K562 (cell line): ENCODE measurements at places on chromosomes 16 and 17.
A peak's percentile ranks its signal among the peaks of the same experiment; 100 is the strongest.

DNA sequence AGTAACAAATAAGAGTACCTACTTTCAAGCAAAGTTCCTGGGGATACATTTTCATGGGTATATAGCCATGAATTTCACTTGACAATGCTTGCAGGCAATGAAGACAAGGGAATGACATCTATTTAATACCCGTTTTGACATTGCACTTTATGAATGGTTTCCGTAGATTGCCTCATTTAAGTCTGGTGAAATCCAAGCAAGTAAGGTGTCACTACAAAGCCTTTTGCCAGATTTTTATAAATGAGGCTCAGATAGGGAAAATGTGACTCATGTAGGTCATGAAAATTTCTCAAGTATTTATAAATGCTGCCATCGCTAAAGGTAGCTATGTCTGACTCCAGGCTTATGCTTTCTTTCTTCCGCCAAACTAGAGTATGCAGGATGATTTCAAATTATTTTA is 644.3 kb downstream of the CDH8 start:
- DNase-seq, result no peak

DNA sequence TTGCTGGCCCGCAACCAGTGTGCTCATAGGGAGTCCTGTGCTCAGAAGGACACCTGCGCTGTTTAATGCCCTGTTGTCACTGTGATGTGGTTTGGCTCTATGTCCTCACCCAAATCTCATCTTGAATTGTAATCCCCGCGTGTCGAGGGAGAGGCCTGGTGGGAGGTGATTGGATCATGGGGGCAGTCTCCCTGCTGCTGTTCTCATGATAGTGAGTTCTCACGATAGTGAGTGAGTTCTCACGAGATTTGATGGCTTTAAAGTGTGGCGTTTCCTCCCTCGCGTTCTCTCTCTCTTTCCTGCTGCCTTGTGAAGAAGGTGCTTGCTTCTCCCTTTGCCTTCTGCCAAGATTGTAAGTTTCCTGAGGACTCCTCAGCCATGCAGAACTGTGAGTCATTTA is 66.8 kb downstream of the AKAP1 start:
- DNase-seq, result no peak

GRCh38 chr17:19663097-19663496 is 14.5 kb downstream of the ALDH3A2 start:
- no peak for DNase-seq

DNA sequence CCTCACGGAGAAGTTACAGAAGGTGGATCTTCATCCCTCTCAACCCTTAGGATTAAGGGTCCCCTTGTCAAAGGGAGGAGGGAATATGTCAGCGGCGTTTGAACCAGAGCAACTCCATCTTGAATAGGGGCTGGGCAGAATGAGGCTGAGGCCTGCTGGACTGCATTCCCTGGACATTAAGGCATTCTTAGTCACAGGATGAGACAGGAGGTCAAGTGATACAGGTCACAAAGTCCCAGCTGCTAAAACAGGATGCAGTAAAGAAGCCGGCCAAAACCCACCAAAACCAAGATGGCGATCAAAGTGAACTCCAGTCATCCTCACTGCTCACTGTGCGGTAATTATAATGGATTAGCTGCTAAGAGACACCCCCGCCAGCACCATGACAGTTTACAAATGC is 36.7 kb downstream of the RBFOX3 start:
- no peak for DNase-seq

GRCh38 chr16:4636196-4636595 is 11.6 kb downstream of the MGRN1 start:
- DNase-seq, result no peak

DNA sequence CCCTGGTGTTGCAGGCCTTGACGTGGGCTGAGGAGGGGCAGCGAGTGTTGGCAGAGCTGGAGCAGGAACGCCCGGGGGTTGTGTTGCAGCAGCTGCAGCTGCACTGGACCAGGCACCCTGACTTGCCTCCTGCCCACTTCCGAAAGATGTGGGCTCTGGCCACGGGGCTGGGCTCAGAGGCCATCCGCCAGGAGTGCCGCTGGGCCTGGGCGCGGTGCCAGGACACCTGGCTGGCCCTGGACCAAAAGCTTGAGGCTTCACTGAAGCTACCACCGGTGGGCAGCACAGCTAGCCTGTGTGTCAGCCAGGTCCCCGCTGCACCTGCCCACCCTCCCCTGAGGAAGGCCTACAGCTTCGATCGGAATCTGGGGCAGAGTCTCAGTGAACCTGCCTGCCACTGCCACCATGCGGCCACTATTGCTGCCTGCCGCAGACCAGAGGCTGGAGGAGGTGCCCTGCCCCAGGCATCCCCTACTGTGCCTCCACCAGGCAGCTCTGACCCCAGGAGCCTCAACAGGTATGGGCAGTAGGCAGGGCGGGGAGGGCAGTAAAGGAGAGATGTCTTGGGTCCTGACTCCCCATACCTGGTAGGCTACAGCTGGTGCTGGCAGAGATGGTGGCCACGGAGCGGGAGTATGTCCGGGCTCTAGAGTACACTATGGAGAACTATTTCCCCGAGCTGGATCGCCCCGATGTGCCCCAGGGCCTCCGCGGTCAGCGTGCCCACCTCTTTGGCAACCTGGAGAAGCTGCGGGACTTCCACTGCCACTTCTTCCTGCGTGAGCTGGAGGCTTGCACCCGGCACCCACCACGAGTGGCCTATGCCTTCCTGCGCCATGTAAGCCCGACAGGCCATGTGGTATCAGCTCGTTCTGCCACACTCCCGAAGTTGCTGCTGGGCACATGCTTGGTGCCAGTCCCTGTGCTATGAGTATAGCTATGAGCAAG is 5.6 kb downstream of the PLEKHG4 start:
- DNase-seq, result peak; percentile 23

DNA sequence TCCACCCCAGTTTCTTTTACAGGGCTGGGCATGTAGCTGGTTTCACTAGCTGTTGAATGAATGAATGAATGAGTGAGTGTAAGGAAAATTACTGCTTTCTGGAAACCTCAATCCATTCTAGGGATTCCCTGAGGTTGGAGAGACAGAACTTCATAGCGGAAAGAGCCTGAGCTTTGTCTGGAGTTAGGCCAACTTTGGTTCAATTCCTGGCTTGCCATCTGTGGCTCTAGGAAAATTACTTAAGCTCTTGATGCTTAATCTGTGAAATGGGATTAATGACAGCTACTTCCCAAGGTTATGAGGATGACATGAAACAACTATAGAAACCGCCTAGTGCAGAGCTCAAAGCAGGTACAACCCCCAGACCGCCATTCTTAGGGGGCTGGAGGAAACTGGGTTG is 76.3 kb upstream of the AXIN2 start:
- DNase-seq, result no peak

DNA sequence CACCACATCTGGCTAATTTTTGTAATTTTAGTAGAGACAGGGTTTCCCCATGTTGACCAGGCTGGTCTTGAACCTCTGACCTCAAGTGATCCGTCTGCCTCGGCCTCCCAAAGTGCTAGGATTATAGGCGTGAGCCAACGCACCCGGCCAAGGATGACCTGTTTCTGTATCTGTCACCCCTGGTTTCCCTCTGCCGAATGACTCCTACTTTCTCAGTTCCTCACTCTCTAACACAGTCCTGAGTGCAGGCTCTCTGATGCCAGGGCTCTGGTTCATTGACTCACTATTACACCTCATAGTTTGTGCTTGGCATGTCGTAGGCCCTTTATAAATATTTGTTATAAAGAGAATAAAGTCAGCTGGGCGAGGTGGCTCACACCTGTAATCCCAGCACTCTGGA is 10.7 kb upstream of the PRPF8 start:
- DNase-seq, result no peak

- DNase-seq, result peak; percentile 49
Measured at GRCh38 chr17:64128787-64129514, 993 bp downstream of the ERN1 start.

GRCh38 chr16:50645563-50646220 is 35.4 kb downstream of the SNX20 start:
- no peak for DNase-seq

DNA sequence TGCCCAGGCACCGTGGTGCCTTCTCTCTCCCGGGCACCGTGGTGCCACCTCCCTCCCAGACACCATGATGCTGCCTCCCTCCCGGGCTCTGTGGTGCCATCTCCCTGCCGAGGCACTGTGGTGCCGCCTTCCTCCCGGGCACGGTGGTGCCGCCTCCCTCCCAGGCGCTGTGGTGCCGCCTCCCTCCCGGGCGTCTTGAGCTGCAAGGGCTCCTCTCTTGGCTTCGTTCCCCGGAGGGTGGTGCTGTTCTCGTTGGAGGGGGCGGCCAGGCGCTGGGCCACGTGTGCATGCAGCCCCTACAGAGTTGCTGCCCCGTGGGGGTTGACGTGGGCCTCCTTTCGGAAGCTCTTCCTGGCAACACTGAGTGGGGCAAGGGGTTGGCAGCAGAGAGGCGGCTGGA is 8.2 kb downstream of the CENPX start:
- DNase-seq, result no peak

GRCh38 chr17:19747829-19748806 is at the start of gene ALDH3A1:
Gene ALDH3A1 (minus strand): TSS chr17:19748298. CDS start chr17:19745129, 3,169 bp downstream.
- no peak for DNase-seq

- no peak for DNase-seq
Measured at GRCh38 chr17:1027044-1027443, 30.1 kb downstream of the TIMM22 start.

DNA sequence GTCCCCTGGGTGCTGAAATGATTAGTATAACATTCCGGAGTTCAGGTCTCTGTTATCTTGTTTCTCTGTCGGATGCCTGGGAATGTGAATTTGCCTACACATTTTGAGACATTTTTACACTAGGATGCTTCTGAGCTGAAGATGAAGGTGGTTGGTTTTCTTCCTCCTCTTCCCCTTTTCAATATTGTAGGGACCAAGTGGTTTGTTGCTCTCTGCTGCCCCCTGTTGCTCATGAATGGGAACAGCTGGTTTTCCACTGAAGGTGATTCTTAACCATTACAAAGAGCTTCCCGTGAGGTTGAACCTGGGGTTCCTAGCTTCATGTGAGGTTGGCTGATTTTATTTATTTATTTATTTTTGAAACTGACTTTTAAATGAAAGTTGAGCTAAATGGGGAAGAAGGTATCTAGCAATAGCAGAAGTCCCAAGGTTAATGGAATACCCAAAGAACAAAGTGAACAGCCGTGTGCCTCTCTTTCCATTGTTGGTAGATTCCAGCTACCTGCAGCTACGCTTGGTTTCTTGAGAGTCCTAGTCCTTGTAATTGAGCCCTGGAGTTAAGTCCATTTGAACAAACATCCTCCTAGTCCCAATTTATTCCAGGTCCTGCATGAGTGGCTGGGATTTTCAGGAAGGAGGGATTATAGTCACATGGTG is 983.9 kb upstream of the EEF2KMT start:
- peak; percentile 72 for DNase-seq

DNA sequence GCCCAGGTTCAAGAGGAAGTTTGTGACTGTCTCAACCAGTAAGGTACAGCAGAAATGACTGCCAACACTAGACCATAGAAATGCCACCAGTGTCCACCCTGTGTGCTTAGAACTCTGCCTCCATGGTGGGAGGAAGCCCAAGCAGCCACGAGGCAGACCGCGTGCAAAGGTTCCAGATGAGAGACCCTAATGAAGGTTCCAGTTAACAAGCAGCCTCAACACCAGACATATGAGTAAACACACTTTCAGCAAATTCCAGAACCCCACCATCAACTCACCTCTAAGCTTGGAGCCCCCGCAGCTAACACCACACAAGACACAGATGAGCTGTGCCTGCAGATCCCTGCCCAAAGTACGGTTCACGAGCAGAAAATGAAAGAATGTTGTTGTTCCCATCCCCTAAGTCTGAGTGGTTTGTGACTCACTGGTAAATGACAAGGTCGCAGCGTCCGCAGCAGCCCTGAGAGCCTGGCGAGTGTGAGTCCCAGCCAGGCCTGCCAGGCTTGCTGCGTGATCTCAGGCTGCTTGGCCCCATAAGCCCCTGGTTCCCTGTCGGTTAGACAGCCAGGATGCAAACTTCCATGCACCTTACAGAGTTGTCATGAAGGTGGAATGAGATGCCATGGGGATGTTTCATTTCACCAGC is 193.7 kb downstream of the C16orf95 start:
- DNase-seq, result no peak

DNA sequence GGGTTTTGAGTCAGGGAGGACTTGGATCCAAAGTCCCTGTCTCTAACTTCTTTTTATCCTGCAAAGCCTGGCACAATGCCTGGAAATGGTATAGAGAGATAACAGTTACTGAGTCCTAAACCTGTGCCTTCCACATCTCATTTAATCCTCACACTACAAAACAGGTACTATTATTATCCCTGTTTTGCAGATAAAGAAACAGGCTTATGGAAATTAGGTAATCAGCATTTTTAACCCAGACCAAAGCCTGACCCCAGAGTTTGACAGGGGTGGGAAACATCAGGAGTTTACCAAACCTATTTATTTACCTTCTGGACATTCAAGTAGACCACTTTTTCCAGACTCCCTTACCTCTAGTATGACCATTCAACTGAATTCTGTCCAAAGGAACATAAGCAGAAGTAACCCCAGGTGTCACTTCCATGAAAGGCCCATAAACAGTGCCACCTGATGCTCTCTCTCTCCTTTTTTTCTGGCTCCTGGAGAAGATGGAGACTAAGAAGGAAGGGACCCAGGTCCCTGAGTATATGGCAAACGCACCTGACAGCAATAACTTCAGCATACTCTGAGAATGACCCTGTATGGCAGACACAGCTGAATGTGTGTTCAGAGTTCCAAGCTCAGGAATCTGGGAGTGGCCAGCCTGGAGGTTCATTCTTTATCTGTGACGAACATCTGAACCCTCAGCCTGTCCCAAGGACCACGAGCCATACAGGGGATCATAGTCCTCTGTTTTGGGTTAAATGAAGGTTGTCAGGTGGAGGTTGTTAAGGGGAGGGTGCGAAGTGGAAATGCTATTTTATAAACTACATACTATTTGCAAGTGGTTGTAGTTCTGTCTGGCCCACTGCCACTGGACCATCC is 62.7 kb downstream of the HLF start:
- DNase-seq, result no peak

DNA sequence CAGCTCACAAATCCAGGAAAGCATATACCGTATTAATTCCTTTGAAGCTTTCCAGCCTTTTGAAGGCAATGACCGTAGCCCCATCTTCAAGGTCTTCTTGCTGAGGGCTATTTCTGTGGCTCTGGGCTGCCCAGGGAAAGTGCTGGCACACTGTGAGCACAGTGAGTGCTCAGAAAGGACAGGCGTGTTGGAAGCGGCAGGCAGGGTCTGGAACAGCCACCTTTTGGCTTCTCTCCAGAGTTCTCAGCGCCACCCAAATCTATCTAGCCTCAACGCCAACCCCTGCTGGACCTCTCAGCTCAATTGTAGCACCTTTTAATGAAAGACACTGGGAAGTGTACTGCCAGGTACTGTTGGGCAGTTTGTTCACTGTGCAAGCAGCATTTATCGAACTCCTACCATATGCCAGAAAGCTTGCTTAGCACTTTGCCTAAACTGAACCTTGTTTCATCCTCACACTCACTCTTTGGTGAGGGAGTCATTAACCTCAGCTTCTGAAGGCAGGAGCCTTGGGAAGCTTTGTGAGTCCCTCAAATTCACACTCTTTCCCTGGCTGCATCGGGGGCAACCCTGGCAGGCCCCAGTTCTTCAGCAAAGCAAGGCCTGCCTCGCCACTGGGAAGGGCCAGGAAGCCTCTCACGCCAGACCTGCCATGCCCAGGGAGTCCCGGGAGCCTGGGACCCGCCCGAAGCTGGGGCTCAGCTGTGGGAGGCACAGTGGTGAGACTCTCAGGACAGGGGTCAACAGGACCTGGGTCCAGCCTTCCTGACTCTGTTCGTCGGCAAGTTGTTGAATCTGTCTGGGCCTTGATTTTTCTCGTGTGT is 13.5 kb upstream of the CIBAR2 start:
- no peak for DNase-seq

- peak; percentile 58 for DNase-seq
Measured at GRCh38 chr16:69563605-69564580, 1.9 kb upstream of the NFAT5 start.
